ENCODE measurements at places on chromosomes 16 and 17.
A peak's percentile ranks its signal among the peaks of the same experiment; 100 is the strongest.

DNA sequence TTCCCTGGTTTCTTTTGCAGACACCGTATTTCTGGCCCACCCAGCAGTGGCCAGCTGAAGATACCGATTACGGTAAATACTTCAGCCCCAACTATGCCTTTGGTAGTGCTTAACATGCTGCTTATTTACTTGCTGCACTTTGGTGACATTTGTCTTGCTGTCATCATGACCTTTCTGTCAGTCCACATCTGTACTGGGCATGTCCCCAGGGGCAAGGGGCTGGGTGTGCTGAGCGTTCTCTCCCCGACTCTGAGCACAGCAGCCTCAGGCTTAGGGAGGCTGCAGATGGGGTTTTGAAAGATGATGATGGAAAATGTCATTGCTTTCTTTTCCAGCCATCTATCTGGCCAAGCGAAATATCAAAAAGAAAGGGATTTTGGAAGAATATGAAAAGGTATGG lies 23.3 kb downstream of the RGS9 start:
- no peak overlapping the region for H3K27ac ChIP-seq
- no peak overlapping the region for H3K4me3 ChIP-seq
- peaks cover 3% of the 10 kb centered on the region for H3K4me1 ChIP-seq
- H3K27me3 ChIP-seq, result no peaks in the 10 kb centered on the region
- no peak for DNase-seq

DNA sequence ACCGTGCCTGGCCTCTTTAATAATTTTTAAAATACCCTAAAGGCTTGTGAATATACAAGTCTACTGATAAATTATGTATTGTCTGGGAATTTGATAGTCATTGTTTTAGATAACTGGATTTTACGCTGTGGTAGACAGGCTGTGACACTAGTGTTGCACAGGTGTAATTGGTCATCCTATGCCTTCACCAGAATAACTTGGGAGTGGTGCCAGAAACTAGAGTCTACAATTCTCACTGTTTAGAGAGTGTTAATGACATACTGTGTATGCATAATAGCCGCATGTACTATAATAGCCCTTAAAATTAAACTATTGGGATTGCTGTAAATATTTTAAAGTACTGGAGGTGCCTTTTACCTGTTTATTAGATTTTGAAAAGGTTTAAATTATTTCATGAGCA lies 11.4 kb downstream of the CNEP1R1 start:
- H3K27me3 ChIP-seq, result no peaks in the 10 kb centered on the region
- H3K36me3 ChIP-seq, result peaks cover 7% of the 10 kb centered on the region
- no peak overlapping the region for H3K27ac ChIP-seq
- H3K4me3 ChIP-seq, result no peak overlapping the region
- H3K4me1 ChIP-seq, result no peaks in the 10 kb centered on the region

GRCh38 chr16:88705076-88705684 lies 1.0 kb downstream of the RNF166 start:
- peak overlapping the region; percentile 44 for H3K27ac ChIP-seq
- H3K36me3 ChIP-seq, result no peaks in the 10 kb centered on the region
- DNase-seq, result peak; percentile 12
- peaks cover 12% of the 10 kb centered on the region for H3K4me1 ChIP-seq
- H3K4me3 ChIP-seq, result peak overlapping the region; percentile 64
- H3K27me3 ChIP-seq, result no peaks in the 10 kb centered on the region

- no peaks in the 10 kb centered on the region for H3K27me3 ChIP-seq
- peak overlapping the region; percentile 3 for H3K27ac ChIP-seq
- DNase-seq, result peak; percentile 83
- H3K4me3 ChIP-seq, result no peak overlapping the region
Observed at GRCh38 chr17:47989700-47990099, 18.8 kb downstream of the CDK5RAP3 start.

DNA sequence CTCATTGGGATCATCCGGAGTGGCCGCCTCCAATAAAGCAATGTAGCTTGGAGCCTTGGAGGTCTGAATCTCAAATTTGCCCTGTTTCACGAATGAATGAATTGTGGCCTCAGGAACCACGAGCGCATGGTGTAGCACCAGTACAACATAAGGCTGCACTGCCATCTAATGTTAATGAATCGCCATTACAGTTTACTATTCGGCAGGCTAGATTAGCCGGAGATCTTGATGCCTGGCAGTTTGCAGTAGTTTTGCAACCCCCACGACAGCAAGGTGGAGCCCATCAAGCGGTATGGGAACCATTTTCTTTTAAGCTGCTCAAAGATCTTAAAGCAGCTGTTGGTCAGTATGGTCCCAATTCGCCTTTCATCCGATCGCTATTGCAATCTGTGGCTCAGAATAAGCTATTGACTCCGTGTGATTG lies 18.8 kb downstream of the ALOX15B start:
- H3K27ac ChIP-seq, result no peak overlapping the region
- peaks cover 81% of the 10 kb centered on the region for H3K27me3 ChIP-seq
- DNase-seq, result peak; percentile 77
- no peak overlapping the region for H3K4me3 ChIP-seq
- H3K4me1 ChIP-seq, result peaks cover 4% of the 10 kb centered on the region
- H3K36me3 ChIP-seq, result no peaks in the 10 kb centered on the region

DNA sequence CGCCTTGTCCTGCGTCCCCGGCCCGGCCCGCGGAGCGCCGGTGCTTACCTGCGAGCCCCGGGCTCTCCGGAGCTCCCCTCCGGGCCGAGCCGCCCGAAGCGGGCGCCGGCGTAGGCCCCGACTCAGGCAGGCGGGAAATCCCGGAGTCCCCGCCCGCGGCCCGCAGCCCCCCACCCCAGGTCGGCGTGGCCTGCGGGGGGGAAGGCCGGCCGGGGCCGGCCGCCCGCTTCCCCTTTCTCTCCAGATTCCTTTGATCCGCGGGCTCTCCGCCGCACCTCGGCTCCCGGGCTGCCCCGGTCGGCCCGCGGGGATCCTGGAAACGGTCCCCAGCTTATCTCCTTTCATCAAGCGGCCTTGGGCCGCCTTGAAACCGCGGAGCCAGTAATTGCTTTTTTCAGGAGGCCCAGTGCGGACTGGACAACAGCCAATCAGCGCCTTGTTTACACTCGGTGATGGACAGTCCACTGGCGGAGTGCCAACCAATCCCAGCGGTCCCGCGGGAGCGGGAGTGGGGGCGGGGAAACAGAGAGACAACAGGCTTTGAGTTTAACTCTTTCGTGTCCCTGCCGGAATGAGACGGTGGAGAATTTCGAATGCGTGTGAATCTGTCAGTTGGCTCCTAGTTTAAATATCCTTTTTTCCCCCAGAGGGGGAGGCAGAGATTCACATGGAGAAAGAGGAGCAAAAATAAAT lies 1.4 kb upstream of the BAHCC1 start:
- peaks cover 10% of the 10 kb centered on the region for H3K4me1 ChIP-seq
- H3K27me3 ChIP-seq, result peaks cover 90% of the 10 kb centered on the region
- no peak overlapping the region for H3K27ac ChIP-seq
- peak overlapping the region; percentile 21 for H3K4me3 ChIP-seq

GRCh38 chr17:82668631-82669099 lies 20.4 kb upstream of the WDR45B start:
- DNase-seq, result no peak
- H3K4me3 ChIP-seq, result no peak overlapping the region
- no peaks in the 10 kb centered on the region for H3K36me3 ChIP-seq
- no peaks in the 10 kb centered on the region for H3K4me1 ChIP-seq

DNA sequence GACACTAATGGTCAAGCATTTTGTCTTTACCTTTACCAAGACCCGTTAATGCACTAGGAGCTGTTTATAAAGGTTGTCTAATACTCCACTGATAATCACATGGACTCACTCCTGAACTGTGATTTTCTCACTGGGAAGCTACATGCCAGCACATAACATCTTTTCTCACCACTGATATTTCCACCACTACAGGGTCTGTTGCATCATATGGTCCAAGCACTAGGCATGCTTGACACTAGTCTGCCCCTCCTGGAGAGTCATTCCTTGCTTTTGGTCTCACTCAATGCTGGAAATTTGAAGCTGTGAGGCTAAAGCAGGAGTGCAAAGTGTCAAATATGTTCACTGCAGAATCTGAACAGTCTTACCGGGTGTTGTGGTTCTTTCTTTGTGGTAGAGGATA lies 1576.8 kb downstream of the CDH8 start:
- H3K27me3 ChIP-seq, result no peaks in the 10 kb centered on the region
- no peaks in the 10 kb centered on the region for H3K36me3 ChIP-seq
- no peak for DNase-seq

GRCh38 chr16:14302031-14302398 lies 230.9 kb downstream of the MRTFB start:
- no peaks in the 10 kb centered on the region for H3K27me3 ChIP-seq
- no peak overlapping the region for H3K27ac ChIP-seq
- H3K4me3 ChIP-seq, result peak overlapping the region; percentile 89
- no peaks in the 10 kb centered on the region for H3K4me1 ChIP-seq

DNA sequence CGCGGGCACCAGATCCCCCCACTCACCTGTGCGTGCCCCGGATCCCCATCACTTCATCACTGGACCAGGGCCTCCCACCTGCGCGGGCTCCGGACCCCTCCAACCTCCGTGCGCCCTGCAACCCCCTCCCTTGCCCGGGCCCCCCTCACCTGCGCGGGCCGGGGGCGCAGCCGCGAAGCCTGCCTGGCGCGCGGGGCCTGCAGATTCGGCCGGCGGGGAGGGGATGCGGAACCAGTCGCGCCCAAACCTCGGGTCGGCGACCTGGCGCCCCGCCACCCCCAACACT lies 202 bp downstream of the CEP131 start:
- no peak for DNase-seq
- peak overlapping the region; percentile 97 for H3K4me3 ChIP-seq

GRCh38 chr17:78197147-78197832 lies 10.1 kb downstream of the AFMID start:
- H3K27me3 ChIP-seq, result no peaks in the 10 kb centered on the region
- H3K4me1 ChIP-seq, result no peaks in the 10 kb centered on the region
- no peak overlapping the region for H3K4me3 ChIP-seq
- no peaks in the 10 kb centered on the region for H3K36me3 ChIP-seq
- no peak overlapping the region for H3K27ac ChIP-seq

DNA sequence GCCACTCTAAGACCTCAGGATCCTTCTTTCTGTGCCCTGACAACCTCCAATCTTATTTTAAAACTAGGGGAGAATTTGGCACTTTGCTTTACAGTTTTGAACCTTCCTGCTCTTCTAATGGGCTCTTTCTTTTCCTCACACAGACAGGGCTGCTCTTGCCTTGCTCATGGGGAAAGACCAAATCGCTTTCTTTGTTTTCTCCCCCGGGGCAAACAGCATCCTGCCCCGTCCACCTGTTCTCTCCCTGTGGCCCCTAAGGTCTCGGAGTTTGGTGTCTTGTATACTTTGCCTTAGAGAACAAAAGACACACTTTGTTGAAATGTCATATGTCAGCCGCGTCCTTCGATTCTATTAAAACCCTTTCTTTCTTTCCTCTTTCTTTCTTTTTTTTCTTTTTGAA lies 306.7 kb upstream of the SALL1 start:
- H3K36me3 ChIP-seq, result no peaks in the 10 kb centered on the region
- no peak for DNase-seq
- no peaks in the 10 kb centered on the region for H3K4me1 ChIP-seq
- no peak overlapping the region for H3K27ac ChIP-seq

- no peak overlapping the region for H3K27ac ChIP-seq
- no peaks in the 10 kb centered on the region for H3K36me3 ChIP-seq
- no peaks in the 10 kb centered on the region for H3K4me1 ChIP-seq
- H3K27me3 ChIP-seq, result no peaks in the 10 kb centered on the region
Observed at GRCh38 chr16:81921843-81922584, 89.3 kb downstream of the SDR42E1 start.

DNA sequence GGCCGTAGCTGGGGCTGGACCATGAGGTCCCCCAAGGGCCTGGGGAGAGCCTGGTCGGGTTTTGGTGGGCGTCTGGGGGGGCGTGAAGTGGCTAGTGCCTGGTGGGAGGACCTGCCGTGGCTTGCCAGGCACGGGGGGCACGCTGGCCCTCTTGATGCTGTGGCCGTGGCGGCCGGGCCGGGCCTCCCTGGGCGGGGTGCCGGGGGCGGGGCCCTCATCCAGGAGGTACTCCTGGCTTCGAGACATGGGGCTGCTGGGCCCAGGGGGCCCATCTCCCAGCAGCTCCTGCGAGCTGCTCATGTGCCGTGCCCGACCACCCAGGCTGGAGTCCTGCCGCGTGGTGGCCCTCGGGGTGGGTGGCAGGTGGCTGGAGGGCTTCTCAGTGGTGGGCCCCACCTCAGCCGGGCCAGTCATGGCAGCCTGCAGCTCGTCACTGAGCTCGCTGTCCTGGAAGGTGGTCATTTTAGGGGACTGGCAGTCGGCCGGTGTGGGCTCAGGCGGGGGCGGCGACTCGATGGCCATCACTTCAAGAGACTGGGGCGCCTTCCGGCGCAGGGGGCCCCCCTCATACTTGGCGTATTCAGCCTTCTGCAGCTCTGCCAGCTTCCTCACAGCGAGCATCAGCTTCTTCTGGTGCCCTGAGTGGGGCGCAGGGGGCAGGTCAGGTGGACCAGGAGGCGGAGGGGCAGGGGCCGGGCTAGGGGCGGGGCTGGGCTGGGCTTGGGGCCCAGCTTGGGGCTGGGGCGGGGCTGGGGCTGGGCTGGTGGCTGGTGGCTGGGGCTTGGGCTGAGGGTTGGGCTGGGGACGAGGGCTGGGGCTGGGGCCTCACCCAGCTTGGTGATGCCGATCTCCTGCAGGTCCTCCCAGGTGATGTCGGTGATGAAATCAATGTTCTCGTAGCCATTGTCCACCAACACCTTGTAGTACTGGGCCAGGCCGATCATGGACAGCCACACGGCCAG lies 15.2 kb downstream of the CASKIN1 start:
- H3K27me3 ChIP-seq, result peaks cover 20% of the 10 kb centered on the region
- DNase-seq, result no peak
- H3K36me3 ChIP-seq, result no peaks in the 10 kb centered on the region
- no peaks in the 10 kb centered on the region for H3K4me1 ChIP-seq

GRCh38 chr17:1928976-1929375 lies 96.2 kb downstream of the RTN4RL1 start:
- DNase-seq, result no peak
- H3K4me1 ChIP-seq, result no peaks in the 10 kb centered on the region
- H3K27ac ChIP-seq, result no peak overlapping the region
- H3K4me3 ChIP-seq, result no peak overlapping the region
- H3K27me3 ChIP-seq, result peaks cover 86% of the 10 kb centered on the region

- no peak overlapping the region for H3K27ac ChIP-seq
- DNase-seq, result no peak
- 0 out of 2 replicates have a peak, but pooled peaks cover 3% of the 10 kb centered on the region for H3K27me3 ChIP-seq
Observed at GRCh38 chr16:89257281-89257731, 39.8 kb downstream of the ZNF778 start.

- H3K27me3 ChIP-seq, result no peaks in the 10 kb centered on the region
- no peak overlapping the region for H3K4me3 ChIP-seq
- no peaks in the 10 kb centered on the region for H3K4me1 ChIP-seq
- H3K27ac ChIP-seq, result no peak overlapping the region
- no peak for DNase-seq
Observed at GRCh38 chr16:62036802-62037135, 531 bp upstream of the CDH8 start.

GRCh38 chr16:81746566-81746965 lies 32.5 kb upstream of the PLCG2 start:
- DNase-seq, result no peak
- peak overlapping the region; percentile 62 for H3K4me3 ChIP-seq
- no peaks in the 10 kb centered on the region for H3K27me3 ChIP-seq
- no peaks in the 10 kb centered on the region for H3K36me3 ChIP-seq
- H3K4me1 ChIP-seq, result peaks cover 7% of the 10 kb centered on the region

DNA sequence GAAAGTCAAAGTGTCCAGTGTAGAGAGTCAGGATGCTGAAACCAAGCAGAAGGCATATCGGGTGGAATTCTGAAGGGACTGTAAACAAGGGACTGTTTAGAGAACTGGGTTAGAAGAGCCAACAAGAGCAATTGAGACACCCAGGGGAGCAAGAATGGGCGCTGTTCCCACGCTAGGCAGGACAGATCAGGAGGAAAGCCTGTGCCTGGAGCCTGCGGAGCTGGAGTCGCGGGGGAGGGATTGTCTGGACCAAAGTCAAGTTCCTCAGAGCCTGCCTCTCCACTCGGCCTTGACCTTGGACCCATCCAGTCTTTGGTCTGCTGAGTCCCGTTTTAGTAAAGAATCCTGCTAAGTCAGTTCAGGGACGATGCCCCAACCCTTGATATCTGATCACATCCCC lies 14.7 kb upstream of the KLHL36 start:
- no peaks in the 10 kb centered on the region for H3K36me3 ChIP-seq
- H3K27me3 ChIP-seq, result no peaks in the 10 kb centered on the region
- H3K27ac ChIP-seq, result no peak overlapping the region
- peaks cover 2% of the 10 kb centered on the region for H3K4me1 ChIP-seq
- no peak for DNase-seq
